ENCODE measurements at places on chromosomes 1 and 21. TPM values are rescaled to one million over a fixed set of nuclear protein-coding genes. Genes with fewer than 3 reads are reported as not detected.

GRCh38 chr1:244197851-244198375 lies 146.8 kb downstream of the ZBTB18 start:
- H3K27me3 ChIP-seq: no peaks in the 10 kb centered on the region
- no peak overlapping the region for H3K4me3 ChIP-seq
- H3K36me3 ChIP-seq: no peaks in the 10 kb centered on the region
- H3K27ac ChIP-seq: no peak overlapping the region

The AQP10 gene
- total RNA-seq: not detected

GRCh38 chr1:110637475-110637874 lies 31.3 kb upstream of the KCNA2 start:
- no peaks in the 10 kb centered on the region for H3K36me3 ChIP-seq
- H3K27me3 ChIP-seq: no peaks in the 10 kb centered on the region
- peaks cover 16% of the 10 kb centered on the region for H3K4me1 ChIP-seq
- no peak for DNase-seq

DNA sequence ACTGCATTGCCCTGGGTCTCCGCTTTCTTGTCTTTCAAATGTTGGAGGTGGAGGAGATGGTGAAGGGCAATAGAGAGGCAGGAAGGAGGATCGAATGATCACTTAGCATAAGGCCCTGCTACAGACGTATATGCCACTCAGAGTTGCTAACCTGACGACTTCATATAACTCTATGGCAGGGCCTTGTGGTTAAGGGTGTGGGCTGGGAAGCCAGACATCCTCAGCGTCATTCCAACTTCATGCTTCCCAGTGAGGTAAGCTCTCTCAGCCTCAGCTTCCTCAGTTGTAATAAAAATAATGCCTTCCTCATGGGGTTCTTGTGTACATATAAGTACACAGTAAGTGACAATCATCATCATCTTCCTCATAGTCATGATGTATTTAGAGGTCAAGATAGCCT lies 54.6 kb downstream of the CASQ2 start:
- no peak overlapping the region for H3K4me3 ChIP-seq
- DNase-seq: no peak
- no peaks in the 10 kb centered on the region for H3K36me3 ChIP-seq
- H3K4me1 ChIP-seq: no peaks in the 10 kb centered on the region
- no peaks in the 10 kb centered on the region for H3K27me3 ChIP-seq
- H3K27ac ChIP-seq: no peak overlapping the region

The PCP4L1 gene
- total RNA-seq: 15.2 TPM

- no peaks in the 10 kb centered on the region for H3K27me3 ChIP-seq
- H3K27ac ChIP-seq: no peak overlapping the region
- H3K36me3 ChIP-seq: no peaks in the 10 kb centered on the region
- no peak overlapping the region for H3K4me3 ChIP-seq
- no peak for DNase-seq
Measured at GRCh38 chr21:20308586-20309315, 689.5 kb upstream of the NCAM2 start.

DNA sequence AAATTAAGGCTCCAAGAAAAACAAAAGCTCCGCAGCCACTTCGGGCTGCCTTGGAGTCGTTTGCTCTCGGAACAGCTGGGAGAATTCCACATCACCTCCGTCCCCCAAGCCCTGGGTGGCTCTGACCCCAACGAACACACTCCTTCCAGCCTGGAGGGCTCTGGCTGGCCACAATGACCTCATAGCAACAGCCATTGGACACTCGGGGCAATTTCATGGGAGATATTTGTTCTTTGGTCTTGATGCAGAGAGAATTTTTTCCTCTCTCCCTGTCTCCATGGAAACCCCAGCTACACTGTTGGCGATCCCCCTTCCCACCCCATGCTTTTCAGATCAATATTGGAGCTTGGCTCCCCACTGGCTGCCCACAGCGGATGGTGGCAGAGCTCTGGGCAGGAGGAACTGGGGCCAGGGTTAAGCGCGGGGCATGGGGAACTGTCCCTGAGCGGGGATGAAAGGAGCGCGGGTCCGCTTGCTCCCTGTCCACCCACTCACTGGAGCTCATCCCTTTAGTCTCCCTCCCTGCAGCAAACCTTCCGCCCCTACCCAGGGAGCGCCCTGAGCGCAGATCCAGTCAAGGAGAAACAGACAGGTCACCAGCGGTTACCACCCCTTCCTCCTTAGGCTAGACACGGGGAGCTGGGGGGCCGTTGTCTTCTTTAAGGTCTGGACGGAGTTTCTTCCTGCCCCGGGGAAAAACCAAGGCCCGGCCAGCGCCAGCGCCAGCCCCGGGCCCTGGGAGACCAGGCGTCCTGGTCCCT lies 1.2 kb downstream of the WNT4 start:
- H3K36me3 ChIP-seq: no peaks in the 10 kb centered on the region
- H3K27me3 ChIP-seq: peaks cover 37% of the 10 kb centered on the region
- H3K27ac ChIP-seq: no peak overlapping the region
- no peak for DNase-seq
- H3K4me3 ChIP-seq: peak overlapping the region; percentile 46
- no peaks in the 10 kb centered on the region for H3K4me1 ChIP-seq

DNA sequence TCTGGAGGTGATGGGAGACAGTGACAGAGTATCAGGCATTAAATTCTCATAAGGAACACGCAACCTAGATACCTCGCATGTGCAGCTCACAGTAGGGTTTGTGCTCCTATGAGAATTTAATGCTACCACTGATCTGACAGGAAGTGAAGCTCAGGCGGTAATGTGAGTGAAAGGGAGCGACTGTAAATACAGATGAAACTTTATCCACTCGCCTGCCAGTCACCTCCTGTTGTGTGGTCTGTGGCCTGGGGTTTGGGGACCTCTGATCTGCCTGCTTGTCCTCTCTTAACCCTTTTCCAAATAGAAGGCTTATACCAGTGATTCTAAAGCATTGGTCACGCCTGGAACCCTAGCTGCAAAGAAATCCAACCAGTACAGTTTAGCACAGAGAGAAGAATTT lies 15.3 kb downstream of the GABPA start:
- peaks cover 20% of the 10 kb centered on the region for H3K36me3 ChIP-seq
- no peak overlapping the region for H3K4me3 ChIP-seq
- no peak overlapping the region for H3K27ac ChIP-seq
- no peaks in the 10 kb centered on the region for H3K27me3 ChIP-seq

DNA sequence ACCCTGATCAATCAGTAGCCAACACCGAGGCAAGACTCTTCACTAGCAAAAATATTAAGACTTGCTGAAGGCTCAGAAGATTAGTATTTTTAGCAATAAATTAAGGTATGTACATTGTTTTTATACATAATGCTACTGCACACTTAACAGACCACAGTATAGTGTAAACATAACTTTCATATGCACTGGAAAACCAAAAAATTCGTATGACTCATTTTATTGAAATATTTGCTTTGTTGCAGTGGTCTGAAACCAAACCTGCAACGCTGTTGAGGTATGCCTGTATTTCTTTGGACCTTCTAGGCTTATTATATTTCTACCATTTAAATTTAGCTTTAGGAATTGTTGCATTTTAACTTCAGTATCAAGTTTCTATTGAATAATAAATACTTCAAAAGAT lies 65.8 kb upstream of the BCL9 start:
- no peak overlapping the region for H3K27ac ChIP-seq
- no peaks in the 10 kb centered on the region for H3K27me3 ChIP-seq
- no peak overlapping the region for H3K4me3 ChIP-seq

DNA sequence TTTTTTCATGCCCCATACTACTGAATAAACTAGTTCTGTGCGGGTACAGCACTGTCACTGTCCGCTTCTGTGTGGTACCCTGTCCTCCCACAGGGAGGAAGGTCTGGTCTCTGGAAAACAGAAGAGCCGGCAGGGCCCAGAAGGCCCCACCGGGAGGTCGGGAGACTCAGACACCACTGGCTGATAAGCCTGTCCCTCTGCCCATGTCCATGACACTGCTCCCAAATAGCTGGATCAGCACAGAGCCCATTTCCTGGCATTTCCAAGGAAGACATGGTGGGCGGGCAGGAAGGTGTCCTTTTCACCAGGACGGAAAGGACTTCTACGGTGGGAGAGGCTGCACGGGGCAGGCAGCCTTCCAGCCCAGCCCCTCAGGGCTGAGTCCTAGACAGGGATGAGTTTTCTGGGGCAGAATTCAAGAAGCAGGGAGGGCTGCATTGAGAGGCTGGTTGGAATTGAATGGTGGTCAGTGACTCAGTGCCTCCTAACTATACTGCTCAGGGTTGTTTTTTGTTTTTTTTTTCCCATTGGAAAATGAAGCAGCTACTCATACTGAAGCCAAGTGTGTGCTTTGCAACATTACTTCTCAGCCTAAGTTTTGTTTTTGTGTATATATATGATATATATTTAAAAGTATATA lies 7.1 kb downstream of the PSRC1 start:
- no peaks in the 10 kb centered on the region for H3K27me3 ChIP-seq
- peak overlapping the region; percentile 60 for H3K27ac ChIP-seq
- no peak overlapping the region for H3K4me3 ChIP-seq
- H3K36me3 ChIP-seq: peaks cover 4% of the 10 kb centered on the region

The KLHDC8A gene
- 1.6 TPM for total RNA-seq

GRCh38 chr1:243286409-243287122 lies 30.7 kb downstream of the SDCCAG8 start:
- DNase-seq: no peak
- H3K27me3 ChIP-seq: no peaks in the 10 kb centered on the region
- peaks cover 4% of the 10 kb centered on the region for H3K36me3 ChIP-seq
- peak overlapping the region; percentile 22 for H3K27ac ChIP-seq
- no peaks in the 10 kb centered on the region for H3K4me1 ChIP-seq
- H3K4me3 ChIP-seq: no peak overlapping the region

DNA sequence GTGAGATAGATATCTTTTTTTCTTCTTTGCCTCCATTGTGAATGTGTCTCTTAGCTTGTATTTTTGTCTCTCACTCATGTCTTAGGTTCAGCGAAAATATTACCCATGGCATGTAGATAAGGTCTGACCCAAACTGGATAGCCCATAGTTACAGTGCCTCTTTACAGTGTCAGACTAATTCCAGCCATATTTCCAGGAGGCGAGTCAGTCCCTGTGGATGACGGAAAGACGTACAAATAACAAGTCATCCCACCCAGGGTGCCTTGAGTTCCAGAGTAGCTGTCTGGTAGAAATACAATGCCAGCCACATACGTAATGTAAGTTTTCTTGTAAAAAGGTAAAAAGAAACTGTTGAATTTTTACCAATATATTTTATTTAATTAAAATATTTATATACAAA lies 157.3 kb downstream of the ZNF281 start:
- H3K4me3 ChIP-seq: no peak overlapping the region
- no peaks in the 10 kb centered on the region for H3K36me3 ChIP-seq
- no peaks in the 10 kb centered on the region for H3K4me1 ChIP-seq
- DNase-seq: no peak
- H3K27ac ChIP-seq: no peak overlapping the region
- H3K27me3 ChIP-seq: no peaks in the 10 kb centered on the region

- H3K27me3 ChIP-seq: no peaks in the 10 kb centered on the region
- H3K27ac ChIP-seq: peak overlapping the region; percentile 83
- no peaks in the 10 kb centered on the region for H3K36me3 ChIP-seq
- DNase-seq: no peak
- no peak overlapping the region for H3K4me3 ChIP-seq
Measured at GRCh38 chr1:27117733-27118439, 37.0 kb downstream of the SLC9A1 start.

DNA sequence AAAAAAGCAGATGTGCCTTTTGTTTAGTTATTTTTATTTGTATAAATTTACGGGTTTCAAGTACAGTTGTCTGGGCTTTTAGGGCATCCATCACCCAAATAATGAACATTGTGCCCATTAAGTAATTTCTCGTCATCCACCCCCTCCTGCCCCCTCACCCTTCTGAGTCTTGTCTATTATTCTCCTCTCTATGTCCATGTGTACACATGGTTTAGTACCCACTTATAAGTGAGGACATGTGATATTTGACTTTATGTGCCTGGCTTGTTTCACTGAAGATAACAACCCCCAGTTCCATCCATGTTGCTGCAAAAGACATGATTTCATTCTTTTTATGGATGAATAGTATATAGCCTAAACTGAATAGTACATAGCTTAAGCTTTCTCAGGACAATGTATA lies 189.2 kb downstream of the ZP4 start:
- H3K4me3 ChIP-seq: no peak overlapping the region
- no peak for DNase-seq
- no peaks in the 10 kb centered on the region for H3K4me1 ChIP-seq
- H3K27me3 ChIP-seq: no peaks in the 10 kb centered on the region

- no peak overlapping the region for H3K27ac ChIP-seq
- H3K4me3 ChIP-seq: no peak overlapping the region
- H3K27me3 ChIP-seq: no peaks in the 10 kb centered on the region
Measured at GRCh38 chr1:185531838-185532237, 202.4 kb upstream of the HMCN1 start.

- no peak for DNase-seq
- H3K4me3 ChIP-seq: no peak overlapping the region
- no peaks in the 10 kb centered on the region for H3K27me3 ChIP-seq
- peaks cover 7% of the 10 kb centered on the region for H3K36me3 ChIP-seq
Measured at GRCh38 chr1:116411784-116412479, 38.9 kb downstream of the ATP1A1 start.
